AG09309 (cell line): ENCODE measurements at places on chromosomes 1 and 21.

DNA sequence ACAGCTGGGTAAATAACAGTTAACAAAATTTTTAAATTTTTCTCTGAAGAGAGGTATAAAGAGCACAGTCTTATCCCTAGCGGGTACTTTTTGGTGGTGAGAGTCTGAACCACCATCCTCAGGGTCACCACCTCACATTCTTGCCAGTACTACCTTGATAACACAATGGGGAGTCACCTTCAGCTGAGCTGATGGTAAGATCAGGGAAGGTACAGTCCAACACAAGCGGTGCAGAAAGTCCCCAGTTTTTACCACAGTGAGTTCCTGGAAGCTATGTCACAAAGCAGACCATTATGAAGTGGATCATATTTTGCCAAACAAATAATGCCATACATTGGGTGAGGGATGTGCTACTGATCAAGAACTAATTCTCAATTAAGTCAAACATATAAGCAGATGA lies 176.9 kb downstream of the FASLG start:
- no peak for DNase-seq

DNA sequence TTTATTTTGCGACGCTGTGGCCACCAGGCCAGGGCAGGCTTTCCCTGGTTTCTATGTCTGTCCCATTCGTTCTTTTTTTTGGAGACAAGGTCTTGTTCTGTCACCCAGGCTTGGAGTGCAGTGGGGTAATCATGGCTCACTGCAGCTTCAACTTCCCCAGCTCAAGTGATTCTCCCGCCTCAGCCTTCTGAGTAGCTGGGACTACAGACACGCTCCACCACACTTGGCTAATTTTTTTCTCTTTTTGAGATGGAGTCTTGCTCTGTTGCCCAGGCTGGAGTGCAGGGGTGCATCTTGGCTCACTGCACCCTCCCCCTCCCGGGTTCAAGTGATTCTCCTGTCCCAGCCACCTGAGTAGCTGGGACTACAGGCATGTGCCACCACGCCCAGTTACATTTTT lies 43.4 kb upstream of the WNT4 start:
- no peak for DNase-seq

- no peak for DNase-seq
These were observed 841 bp downstream of the POFUT2 start for GRCh38 chr21:45286671-45287437.

DNA sequence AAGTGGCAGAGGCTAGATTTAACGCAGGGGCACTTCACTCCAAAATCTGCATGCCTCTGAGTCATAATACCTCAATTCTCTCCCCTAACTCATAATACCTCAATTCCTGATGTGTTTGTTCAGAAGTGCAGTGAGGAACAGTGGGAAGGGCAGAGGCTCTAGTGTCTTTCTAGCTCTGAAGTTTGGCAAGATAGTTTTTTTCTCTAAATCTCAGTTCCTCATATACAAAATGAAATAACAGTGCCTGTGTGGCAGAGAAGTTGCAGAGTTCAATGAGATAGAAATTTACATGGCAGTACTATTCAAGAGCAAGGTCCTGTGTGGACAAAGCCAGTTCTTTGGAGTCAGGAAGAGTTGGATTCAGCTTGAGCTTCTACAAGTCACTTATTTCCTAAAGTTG lies 9.8 kb downstream of the JUN start:
- DNase-seq = no peak

DNA sequence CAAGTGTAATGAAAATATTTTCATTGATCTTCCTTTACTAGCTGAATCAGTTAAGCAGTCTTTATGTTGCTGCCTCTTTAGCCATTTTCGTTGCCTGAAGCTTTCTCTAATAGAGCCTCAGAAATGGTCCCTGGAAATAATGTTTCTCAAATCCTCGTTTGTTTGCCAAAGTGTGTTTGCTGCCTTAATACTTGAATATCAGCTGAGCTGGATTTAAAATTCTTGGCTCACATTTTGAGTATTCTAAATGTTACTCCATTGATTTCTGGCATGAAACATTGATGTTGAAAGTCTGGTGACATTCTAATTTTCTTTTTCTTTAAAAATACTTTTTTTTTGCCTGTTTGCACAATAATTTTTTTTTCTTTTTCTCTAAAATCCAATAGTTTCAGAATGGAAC lies 84.6 kb upstream of the SERBP1 start:
- DNase-seq = no peak

- no peak for DNase-seq
These were observed 184.7 kb downstream of the ETS2 start for GRCh38 chr21:38990424-38990794.

GRCh38 chr1:31376375-31377134 lies 3.7 kb upstream of the FABP3 start:
- peak; percentile 59 for DNase-seq

DNA sequence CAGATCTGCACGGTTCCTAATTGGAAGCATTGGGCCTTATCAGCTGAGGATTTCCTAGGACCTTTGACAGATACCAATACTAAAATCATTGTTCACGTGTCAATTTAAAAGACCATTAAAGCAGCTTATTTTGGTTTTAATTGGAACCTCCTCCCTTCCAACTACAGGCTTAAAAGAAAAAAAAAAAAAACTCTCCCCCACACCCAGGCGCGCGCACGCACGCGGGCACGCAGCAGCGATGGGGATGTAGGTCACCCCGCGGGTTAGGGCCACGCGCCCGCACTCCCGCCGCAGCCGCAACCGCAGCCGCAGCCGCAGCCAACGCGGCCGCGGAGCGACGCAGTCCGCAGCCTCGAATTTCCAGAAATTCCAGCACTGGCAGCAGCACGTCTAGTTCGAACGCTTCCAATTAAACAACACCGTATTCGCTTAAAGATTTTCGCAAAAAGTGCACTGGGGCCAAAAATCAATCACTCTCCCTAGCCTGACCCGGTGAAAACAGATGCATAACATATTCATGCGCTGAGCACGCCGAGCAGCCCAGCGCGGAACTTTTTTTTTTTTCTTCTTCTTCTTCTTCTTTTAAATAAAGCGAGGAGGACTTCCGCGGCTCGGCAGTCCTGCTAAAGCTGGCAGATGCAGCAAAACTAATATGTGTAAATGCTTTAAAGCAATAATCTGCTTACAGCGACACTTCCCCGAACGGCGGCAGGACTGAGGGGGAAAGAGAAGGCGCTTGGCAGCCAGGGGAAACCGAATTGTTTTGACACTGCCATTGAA lies 13.3 kb upstream of the BARHL2 start:
- no peak for DNase-seq

DNA sequence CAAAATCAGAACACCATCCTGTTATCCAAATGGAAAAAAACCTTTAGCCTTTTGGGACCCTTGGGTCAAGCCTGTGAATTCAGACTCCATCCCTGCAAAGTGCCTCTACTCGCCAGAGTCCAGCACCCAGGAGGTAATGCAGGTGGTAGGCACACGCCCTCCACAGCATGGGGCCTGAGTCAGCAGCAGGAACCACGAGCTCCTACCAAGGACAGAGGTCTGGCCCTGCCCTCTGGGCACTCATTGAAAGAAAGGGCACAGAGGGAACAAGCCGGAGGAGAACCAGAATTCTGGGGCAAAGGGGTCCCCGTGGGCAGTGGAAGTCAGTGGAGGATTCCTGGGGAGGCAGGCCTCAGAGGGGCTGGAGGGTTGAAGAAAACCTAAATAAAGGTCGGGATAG lies 438.1 kb downstream of the NPHP4 start:
- DNase-seq = no peak

GRCh38 chr1:238962941-238963340 lies 423.4 kb upstream of the CHRM3 start:
- DNase-seq = no peak

DNA sequence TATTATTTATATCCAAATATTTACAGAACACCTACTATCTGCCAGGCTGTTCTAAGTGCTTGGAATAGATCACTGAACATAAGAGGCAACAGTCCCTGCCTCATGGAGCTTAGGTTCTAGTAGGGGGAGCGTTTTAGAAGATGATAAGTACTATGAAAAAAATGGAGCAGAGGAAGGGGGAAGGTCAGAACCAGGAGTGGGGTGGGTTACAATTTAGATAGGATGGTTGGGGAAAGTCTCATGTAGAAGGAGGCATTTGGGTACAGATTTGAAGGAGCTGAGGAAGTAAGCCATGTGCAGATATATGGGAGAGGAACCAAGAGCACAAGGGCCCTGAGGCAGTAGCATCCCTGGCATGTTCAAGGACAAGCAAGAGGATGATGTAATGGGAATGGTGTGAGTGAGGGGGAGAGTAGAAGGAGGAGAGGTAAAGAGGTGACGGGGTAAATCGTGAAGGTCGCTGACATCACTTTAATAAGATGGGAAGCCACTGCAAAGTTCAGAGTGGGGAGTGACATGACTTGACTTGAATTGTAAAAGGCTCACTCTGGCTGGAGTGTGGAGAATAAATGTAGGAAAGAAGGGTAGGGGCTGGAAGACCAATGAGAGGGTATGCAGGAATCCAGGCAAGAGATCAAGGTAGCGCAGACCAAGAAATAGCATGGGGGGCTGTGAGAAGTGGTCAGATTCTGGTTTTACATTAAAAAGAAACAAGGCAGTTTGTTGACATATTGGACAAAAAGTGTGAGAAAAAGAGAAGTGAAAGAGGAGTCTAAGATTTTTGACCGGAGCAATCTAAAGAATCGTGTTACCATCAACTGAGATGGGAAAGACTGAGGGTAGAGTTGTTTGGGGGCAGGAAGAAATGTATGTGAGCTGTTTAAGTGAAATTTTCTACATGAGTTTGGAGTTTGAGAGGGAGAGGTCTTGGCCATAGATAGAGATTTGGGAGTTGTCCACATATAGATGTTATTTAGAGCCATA lies 92.6 kb downstream of the LPAR3 start:
- no peak for DNase-seq

DNA sequence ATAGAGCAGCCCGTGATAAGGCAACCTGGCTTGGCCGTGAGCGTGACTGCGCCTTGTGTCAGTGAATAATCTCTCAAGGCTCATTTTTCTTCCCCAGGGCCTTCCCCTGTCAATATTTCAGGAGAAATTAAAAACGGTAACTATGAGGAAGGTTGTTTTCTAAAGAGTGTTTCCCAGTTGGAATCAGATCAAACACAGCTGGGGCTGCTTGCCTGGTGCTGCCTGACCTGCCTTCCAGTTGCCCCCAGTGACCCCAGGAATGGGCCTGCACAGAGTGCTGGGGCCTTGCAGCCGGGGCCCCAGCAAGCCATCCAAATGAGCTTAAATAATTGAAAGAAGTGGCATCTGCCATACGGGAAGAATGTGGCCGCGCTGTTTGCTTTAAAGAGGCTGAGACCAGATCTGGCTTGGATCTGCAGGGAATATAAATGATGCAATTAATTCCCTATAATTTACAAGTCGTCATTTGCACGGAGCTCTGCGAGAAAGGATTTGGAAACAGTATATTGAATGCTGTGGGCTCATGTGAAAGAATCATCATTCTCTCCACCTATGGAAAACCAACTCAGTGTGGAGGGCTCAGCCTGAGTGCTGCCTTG lies 203.9 kb downstream of the C1orf94 start:
- DNase-seq = no peak

DNA sequence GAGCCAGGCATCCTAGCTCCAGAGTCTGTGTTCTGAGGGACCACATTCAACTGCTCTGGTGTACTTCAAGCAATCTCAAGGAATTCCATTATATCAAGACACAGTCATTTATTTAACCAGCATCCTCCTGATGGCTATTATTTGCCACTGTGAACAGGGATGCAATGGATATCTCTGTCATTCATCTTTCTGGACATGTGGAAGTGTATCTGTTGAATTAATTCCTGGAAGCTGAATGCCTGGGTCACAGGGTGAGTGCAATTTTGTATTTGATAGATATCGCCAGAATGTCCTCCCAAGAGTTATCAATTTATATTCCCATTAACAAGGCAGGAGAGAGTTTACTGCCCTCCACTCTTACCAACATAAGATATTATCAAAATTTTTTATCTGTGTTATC lies 24.7 kb upstream of the LRP8 start:
- DNase-seq = no peak

DNA sequence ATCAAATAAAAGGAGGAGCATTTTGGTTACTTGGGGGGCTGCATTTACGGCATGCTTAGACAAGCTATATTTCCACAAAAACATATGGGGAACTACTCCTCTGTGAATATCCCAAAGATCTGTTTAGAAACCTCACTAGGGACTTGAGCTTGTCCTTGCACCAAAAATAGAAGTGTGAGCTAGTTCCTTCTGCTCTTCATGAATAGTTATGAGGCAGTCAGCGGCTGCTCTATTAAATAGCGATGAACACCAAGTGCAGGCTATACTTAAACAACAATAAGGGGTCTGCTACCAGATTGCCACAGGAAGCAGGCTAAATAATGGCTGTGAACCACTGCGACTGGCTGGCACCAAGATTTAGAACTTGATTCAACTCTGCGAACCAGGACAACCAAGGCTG lies 190.1 kb downstream of the PCP4 start:
- DNase-seq = no peak

DNA sequence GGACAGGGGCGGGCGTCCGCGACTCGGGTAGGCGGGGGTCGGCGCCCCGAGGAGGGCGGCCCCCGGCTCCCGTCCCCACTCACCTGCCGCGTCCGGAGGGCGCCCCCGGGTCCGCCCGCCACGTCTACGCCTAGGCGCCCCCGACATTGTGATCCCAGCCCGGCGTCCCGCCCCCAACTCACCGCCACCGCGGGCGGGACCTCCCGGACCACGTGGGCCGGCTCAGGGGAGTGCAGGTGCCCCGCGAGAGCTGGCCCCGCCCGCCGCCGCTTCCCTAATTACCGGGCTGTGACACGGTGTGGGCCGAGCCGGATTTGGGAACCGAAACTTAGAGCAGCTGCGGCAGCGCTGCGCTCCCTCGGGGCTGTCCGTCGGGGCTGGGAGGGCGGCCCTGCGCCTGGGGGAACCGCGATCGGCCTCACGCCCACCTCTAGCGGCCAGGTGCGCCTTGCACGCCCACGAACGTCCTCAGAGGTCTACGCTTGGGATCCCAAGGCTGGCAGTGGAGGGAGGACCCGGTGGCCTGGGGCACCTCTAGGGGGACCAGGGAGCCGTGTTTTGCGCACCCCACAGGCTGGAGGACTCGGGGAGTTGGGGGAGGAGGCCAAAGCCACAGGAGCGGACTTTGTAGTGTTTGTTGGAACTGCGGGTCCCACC lies 521 bp upstream of the NADK start:
- DNase-seq = no peak

GRCh38 chr1:211345719-211346118 lies 19.1 kb downstream of the TRAF5 start:
- no peak for DNase-seq

DNA sequence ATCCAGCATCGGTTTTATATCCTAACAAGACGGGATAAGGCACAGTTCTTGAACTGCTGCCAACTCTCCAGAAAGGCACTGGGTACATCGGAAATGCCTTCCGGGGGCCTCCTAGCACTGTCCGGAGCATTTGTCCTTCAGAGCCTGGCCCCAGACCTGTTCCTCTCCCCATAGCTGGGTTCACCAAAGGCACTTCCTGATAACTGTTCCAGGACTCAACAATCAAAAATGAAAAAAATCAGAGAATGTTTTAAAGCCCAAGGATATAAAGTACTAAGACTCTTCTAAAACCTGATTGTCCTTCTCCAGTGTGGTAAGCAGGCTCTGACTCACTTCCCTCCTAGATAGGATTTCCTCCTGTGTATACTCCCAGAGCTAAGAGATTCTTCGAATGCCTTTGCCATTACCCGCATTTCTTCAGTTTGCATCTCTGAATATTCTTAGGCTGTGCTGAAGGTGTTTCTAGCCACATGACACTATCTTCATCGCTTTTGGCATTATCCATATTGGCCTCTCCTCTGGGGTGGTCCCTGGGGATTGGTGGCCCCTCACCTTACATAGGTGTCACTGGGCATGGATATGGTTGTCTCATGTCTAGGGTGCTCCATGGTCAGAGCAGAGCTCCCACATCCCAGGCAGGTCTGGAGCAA lies 112.9 kb downstream of the ZBTB18 start:
- DNase-seq = peak; percentile 85
